NCI-H187 treated with DMSO at 0.1 percent for 48 hours (cell line): ENCODE measurements at places on chromosomes 1 and 21.

GRCh38 chr1:29444782-29445729 lies 208.7 kb downstream of the PTPRU start:
- DNase-seq = no peak

DNA sequence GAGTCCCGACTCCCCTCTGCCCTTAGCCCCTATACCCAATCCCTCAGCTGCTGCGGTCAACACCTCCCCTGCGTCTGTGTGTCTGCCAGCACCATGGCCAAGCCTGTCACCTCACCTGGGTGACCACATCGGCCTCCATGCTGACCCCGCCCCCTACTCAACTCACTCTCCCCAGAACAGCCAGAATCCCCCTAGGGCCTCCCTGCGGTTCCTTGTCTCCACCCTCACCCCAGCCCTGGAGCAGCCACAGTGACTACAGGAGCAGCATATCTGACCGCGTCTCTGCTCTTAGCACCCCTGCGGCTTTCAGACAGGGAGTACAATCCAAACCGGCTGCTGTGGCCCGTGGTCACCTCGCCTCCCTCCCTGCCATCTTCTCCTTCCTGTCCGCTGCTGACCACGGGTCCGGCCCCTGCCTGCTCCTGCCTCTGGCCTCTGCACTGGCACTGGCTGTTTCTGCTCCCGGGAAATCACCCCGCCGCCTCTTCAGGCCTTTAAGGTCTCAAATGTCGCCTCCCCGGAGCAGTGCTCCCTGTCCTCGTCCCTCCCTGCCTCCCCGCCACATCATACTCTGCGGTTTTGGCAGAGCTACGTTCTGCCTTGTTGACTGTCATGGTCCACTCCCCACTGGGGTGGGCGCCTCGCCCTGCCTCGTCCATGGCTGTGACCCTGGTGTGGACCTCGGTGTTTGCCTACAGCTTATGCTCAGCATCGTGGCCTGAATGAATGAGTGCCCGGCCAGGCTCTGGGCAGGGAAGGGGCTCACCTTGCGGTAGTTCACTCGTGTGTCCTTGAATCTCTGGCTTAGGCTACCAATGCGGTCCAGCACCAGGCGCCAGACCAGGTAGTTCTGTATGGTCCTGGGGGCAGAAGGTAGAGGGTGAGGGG lies 11.1 kb downstream of the PRXL2B start:
- no peak for DNase-seq

- no peak for DNase-seq
Observed at GRCh38 chr1:150561974-150562445, 12.8 kb downstream of the ADAMTSL4 start.

- no peak for DNase-seq
Observed at GRCh38 chr1:5493275-5493674, 498.9 kb downstream of the NPHP4 start.

DNA sequence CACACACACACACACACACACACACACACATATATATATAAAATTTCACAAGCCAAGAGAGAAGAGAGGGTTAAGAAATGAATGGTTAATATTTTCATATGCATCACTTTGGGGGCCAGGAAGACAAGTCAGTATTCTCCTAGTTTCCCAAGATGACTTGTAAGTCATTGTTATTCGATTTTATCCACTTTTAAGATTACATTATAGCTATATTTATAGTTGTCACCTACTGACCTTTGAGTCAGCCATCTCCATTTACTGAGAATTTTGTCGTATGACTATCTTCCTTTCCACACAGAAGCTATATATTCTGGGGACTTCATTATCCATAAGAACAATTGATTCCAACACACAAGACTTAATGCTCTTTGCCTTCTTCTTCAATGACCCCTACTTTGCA lies 8.9 kb downstream of the LYST start:
- no peak for DNase-seq

- no peak for DNase-seq
Observed at GRCh38 chr1:18045203-18045602, 62.4 kb upstream of the IGSF21 start.

- DNase-seq = no peak
Observed at GRCh38 chr1:12096615-12097014, 33.5 kb downstream of the TNFRSF8 start.

DNA sequence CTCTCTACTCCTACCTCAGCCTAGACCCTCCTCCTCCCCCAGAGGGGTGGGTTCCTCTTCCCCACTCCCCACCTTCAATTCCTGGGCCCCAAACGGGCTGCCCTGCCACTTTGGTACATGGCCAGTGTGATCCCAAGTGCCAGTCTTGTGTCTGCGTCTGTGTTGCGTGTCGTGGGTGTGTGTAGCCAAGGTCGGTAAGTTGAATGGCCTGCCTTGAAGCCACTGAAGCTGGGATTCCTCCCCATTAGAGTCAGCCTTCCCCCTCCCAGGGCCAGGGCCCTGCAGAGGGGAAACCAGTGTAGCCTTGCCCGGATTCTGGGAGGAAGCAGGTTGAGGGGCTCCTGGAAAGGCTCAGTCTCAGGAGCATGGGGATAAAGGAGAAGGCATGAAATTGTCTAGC lies 21.6 kb upstream of the VPS13D start:
- DNase-seq = no peak

GRCh38 chr1:166017395-166017794 lies 149.4 kb downstream of the FAM78B start:
- DNase-seq = no peak

DNA sequence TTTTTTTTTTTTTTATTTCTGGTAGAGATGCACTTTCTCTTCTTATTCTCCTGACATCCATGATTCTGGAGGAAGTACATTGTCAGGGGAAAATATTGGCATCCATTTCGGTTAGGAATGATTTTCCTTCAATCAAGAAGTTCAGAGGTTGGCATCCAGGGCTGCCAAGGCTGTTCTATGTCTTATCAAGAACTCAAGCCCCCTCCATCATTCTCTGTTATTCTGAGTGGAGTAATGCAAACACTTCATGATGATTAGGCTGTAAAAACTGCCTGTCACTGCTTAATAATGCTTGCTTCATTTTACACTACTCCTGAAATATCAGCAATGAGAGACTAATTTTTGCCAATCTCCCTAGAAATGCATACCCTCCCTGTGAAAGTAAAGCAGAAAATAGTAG lies 417.1 kb upstream of the NFIA start:
- DNase-seq = no peak

DNA sequence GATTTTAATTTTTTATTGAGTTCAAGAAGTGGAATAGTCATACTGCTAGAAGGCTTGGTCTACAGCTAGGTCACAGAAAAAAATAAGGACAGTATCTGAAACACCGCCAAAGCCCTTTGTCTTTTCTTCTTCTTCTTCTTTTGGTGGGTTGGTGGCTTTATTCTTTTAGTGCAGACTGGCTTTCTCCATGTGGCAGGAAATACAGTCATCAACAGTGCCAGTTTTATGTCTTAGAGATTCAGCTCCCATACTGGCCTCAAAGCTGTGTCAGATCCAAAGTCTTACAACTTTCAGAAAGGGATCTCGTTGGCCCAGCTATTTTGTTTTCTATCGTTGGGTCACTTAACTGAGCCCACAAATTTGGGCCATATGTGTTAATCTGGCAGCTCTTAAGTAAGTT lies 58.2 kb downstream of the FNBP1L start:
- DNase-seq = no peak

DNA sequence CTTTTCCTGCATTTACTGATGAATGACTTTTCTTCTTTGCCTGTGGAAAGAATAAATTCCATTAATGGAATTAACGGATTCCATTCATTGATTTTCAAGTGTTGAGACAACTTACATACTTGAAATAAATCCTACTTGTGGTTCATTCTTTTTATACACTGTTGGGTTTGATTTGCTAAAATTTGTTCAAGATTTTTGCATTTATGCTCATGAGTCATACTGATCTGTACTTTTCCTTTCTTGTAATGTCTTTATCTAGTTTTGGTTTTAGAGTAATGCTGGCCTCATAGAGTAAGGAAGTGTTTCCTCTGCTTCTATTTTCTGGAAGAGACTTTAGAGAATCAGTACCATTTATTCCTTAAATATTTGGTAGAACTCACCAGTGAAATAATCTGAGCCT lies 14.4 kb downstream of the UROD start:
- no peak for DNase-seq

- DNase-seq = no peak
Observed at GRCh38 chr1:231722356-231722755, 95.8 kb downstream of the DISC1 start.

DNA sequence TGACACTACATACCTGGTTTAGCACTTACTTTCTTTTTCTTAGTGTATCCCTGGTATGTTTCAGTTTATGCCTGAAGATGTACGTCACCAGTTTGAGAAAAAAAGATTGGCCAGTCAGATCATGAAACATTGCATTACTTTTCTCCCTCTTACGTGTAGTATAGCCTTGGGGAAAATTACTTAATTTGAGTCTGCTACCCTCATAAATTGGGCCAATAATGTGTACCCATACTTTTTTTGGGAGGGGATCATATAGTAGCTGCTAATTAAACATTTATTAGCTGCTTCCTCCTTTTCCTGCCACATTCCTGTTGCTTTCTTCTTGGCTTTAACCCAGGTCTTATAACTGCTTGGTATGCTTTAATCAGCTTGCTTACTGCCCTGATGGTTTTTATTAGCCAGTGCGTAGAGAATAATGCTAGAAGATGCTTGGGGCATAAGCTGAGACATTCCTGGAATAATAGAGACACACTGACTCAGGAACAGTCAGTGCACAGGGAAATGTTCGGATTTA lies 32.1 kb downstream of the RABGAP1L start:
- DNase-seq = no peak

- no peak for DNase-seq
Observed at GRCh38 chr1:30745834-30746208, 11.8 kb downstream of the LAPTM5 start.

DNA sequence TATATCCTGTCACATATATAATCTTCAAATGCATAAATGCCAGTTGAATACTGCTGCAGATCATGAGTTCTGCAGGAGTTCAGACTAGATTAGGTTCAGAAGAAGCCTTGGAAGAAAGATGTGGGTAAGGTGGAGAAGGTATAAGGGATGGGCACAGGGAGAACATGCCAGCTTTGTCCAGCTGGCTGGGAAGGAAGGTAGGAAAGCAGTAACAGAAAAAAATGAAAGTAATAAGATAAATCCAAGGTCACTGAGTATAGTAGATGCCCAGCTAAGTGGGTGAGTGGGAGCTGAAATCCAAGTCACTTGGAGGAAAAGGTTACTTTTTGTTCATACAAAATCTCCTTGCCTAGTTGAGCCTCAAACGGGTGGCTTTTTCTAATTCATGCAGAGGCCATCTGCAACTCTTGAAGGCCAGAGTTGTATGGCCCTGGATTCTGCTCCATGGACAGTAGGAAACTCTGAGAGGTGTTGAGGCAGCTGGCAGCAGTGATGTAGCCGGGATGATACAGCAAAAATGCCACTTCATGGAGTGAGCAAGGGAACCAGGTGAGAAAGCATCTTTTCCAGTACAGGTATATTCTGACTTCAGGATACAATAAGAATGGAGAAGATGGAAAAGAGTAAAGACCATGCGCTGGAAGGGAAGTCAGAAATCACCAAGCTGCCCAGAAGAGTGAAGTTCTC lies 3.4 kb downstream of the RCSD1 start:
- no peak for DNase-seq

DNA sequence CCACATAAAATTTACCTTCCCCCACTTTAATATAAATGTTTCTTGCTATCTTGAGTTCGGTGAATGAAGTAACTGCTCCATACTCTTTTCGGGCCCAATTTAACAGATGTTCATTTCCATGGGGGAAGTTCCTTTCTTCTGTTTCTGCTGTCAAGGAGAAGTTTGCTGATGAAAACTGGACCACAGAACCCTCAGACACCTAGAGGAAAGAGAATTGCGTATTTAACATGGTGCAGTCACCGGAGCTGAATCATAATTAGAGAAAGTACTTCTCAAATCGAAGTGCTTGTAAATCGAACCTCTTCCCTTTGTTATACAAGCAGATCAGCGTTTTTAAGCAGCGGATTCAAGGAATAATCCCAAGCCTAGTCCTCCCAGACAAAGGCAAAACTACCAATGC lies 151.2 kb downstream of the TGFBR3 start:
- DNase-seq = no peak

DNA sequence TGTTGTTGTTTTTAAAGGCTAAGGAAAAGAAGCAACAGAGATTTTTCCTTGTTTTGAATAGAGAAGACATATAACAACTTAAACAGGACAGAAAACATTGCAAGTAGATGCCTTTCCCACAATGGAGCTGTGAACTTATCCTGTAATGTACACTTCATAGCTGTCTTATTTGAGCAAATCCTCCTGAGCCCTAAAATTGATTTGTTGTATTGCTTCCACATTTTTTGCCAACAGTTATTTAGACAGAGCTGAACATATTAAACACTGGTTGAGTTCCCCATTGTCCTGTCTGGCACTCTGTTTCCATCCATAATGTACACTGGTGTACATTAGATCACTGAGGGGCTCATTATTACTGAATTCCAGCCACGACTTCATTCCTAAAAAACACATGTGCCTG lies 32.2 kb downstream of the CACHD1 start:
- DNase-seq = no peak

- no peak for DNase-seq
Observed at GRCh38 chr1:46524843-46525242, 26.6 kb downstream of the KNCN start.

GRCh38 chr1:11280719-11281376 lies 7.8 kb downstream of the UBIAD1 start:
- no peak for DNase-seq

GRCh38 chr1:31699341-31699891 lies 4.4 kb downstream of the COL16A1 start:
- no peak for DNase-seq

DNA sequence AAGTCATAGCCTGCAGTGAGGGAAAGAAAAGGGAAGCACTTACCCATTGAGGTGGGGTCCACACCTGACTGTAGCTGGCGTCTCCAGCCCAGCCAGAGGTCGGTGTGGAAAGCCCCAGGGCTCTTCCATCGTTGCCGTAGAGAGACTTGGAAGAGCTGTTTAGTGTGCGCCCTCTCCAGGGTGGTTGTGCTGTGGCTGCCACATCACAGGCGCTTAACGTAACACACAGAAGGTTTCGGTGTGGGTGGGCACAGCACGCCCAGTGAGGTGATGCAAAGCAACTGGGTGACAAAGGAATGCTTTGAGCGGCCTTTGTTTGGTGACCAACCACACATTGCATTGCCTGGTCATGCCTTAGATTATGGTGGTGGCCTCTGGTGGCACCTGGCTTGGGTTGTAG lies 36.8 kb upstream of the KIF1B start:
- no peak for DNase-seq

DNA sequence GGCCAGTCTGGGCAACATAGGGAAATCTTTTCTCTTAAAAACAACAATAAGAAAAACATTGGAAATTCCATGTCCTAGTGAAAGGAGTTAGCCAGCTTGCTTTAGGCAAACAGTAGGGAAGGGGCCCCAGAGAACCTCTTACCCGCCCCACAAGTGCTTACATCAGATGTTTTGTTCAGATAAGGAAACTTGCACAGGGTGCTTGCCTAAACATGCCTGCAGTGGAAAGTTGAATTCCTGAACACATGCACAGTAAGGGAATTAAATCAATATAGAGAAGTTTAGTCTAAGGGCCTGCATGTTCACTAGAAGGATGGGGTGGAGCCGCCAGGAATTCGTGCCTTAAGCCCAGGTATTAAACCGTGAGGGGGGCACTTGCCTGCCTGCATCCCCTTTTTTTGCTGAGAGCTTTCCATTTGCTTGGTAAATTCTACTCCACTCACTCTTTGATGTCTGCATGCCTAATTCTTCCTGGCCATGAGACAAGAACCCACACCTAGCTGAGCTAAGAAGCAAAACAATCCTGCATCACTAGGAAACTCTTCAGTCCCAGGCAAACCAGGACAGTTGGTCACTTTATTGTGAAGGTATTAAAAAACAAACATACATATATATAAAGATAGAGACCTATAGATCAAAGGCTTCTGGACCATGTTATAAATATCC lies 499.0 kb downstream of the SIPA1L2 start:
- DNase-seq = no peak

GRCh38 chr21:32641710-32642698 lies 29.8 kb upstream of the CFAP298 start:
- DNase-seq = no peak
